ENCODE measurements at places on chromosomes 5 and 9.

GRCh38 chr9:87285183-87285850 lies 212.3 kb upstream of the DAPK1 start:
- no peak for DNase-seq

DNA sequence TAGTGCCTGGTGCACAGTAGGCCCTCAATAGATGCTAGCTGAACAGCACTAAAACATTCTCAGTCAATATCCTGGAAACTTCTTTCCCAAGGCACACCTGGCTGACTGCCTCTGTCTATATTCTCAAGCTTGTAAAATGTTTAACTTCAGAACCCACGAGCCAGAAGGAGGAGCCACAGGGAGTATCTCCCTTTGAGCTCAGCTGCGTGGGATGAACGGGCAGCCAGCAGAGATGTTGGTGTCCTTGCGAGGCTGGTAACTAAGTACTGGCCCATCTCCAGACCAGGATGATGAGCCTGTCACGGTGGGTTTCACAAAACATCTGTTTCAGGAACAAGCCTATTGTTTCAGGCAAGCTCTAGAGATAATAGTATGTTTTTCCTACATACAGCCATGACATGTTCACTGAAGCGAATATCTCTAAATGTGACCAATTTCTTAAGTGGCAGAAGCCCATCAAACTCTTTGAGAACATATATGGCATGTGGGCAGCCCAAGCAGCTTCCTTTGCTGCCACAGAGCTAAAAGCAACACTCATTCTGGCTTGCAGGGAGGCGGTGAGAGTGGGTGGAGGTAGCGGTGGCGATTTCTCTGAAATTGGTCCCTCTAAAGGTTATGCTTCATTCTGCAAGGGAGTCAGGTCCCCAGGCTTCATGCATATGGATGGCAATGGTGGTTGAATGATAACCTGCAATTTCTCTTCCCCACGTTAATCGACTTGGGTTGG lies 206.2 kb downstream of the TTLL11 start:
- no peak for DNase-seq

DNA sequence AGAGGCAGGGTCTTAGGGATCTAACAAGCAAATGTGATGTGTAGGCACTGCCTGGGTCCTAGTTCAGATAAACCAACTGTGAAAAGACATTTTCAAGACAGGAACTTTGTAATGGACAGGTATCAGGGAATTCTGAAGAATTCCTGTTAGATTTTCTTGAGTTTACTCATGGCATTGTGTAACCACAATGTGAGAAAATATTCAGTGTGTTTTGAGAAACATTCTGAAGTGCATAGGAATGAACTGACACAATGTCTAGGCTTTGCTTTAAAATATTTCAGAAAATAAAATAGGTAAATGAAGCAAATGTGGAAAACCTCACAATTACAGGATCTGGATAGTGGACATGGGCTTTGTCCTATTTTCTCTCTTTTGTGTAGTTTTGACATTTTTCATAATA lies 15.2 kb upstream of the AFAP1L1 start:
- DNase-seq = no peak

DNA sequence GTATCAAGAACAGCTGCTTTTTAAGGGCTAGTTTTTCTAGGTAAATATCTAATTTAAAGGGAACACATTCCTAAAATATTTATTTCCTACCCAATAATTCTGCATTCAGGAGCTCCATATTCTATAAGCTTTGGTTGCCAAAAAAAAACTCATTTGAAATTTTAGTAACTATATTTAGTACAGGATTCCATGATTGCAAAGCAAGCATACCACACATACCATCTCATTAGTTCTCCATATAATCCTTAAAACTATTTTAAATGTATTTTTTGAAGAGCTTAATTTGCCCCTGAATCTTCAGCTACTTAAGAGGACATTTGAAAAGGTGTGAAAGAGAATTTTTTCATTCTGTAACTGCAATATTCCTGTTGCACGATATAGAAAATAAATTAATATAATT lies 877.0 kb downstream of the NR2F1-AS1 start:
- DNase-seq = no peak

DNA sequence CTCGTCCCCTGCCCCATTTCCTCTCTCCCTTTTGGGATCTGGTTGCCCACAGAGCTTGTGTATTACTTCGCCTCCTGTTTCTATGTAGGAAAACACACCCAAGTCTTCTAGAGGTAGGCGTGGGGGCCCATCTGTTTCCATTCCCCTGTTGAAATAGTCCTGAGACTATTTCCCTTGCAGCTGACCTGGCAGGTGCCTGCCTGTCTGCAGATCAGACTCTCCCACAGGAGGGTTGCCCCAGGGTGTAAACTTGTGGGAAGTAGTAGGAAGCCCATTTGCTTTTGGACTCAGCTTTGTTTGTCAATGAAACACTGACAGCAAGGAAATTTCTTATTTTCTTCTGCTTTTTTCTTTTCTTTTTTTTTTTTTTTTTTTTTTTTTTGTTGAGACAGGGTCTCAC lies 16.3 kb upstream of the GARNL3 start:
- no peak for DNase-seq

GRCh38 chr9:88653911-88654310 lies 118.9 kb downstream of the NXNL2 start:
- no peak for DNase-seq
